Stimulated activated naive B cell treated with anti-CD40 and anti-IgM and Interleukin-4, amounts not matched to agents 10 μg/mL and 1 μg/mL and 100 μg/mL, for 72 hours (primary cell): ENCODE measurements at places on chromosomes 12 and 14.

GRCh38 chr12:52221070-52221781 is 11.8 kb upstream of the KRT7 start:
- DNase-seq, result no peak

DNA sequence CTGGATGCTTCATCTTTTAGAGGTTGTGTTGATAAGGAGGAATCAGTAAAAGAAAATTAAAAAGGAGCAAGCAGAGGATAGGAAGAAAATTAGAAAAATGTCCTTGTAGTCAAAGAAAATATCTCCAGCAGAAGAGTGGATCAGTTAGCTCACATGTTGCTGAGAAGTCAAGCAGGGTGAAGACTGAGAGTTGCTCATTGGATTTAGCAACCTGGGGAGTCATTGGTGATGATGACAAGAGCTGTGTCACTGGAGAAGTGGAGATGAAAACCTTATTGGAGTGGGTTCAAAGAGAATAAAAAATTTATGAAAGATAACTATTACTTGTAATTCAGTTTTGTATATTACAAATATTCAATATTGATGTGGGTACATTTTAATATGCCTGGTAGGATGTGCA is 9.8 kb downstream of the FRMD6 start:
- DNase-seq, result no peak

- DNase-seq, result no peak
These were observed 90.7 kb downstream of the RERG start for GRCh38 chr12:15130541-15130940.

DNA sequence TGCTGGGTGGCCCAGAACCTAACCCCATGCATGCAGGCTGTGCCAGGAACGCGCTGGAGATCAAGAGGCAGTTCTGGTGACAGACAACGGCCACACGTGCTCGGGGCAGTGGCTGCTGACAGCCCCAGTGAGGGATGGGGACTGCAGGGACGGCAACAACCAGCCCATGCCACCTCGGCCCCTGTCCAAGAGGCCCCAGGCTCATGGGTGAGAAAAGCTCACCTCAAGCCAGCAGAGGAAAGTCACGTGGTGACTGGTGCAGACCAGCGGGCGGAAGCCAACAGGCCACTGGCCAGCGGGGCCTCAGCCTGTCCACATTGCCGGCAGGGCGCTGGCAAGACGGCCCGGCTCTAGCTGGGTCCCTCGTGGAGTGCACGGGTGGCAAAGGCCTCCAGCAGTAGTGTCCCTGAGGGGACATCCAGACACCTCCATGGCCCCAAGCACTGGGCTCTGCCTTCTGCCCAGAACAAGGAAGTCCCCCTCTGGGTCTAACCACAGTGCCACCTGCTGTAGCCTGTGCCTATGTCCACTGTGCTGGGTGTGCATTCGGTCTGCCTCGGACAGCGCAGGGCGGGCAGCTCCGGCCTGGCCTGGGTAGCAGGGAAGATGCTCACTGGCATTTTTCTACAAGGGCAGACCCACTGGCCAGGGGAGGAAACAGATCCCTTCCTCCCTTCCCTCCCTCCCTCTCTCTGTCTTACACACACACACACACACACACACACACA is 134.1 kb downstream of the NCOR2 start:
- DNase-seq, result no peak

- DNase-seq, result no peak
These were observed 161.2 kb downstream of the TMTC3 start for GRCh38 chr12:88303335-88303734.

DNA sequence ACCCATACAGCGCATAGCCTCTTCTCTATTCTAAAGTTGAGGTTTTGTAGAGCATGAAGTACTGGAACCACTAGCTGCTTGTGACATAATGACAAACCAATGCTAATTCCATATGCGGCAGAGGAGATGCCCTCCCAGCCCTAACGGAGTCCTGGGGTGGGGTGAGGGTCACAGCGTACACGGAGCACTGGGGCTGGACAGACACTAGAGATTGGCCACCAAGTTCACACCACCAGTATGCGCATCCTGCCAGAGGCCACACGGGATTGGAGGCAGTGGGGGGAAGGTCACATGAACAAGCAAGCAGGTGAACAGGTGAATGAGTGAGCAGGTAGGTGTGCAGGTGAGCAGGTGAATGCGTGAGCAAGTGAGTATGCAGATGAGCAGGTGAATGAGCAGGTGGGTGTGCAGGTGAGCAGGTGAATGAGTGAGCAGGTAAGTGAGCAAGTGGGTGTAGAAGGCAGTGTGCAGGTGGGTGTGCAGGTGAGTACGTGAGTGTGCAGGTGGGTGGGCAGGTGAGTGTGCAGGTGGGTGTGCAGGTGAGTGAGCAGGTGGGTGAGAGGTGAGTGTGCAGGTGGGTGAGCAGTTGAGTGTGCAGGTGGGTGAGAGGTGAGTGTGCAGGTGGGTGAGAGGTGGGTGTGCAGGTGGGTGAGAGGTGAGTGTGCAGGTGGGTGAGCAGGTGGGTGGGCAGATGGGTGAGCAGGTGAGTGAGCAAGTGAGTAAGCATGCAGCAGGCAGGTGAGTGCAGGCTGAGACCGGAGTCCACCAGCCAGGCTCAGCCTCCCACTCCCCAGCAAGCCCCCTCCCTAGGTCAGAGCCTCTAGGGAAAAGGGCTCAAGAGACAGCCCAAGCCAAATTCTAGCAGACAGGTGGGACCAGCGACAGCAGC is 52.7 kb downstream of the CCDC85C start:
- no peak for DNase-seq

GRCh38 chr12:89134213-89134770 is 218.0 kb downstream of the DUSP6 start:
- DNase-seq, result no peak

DNA sequence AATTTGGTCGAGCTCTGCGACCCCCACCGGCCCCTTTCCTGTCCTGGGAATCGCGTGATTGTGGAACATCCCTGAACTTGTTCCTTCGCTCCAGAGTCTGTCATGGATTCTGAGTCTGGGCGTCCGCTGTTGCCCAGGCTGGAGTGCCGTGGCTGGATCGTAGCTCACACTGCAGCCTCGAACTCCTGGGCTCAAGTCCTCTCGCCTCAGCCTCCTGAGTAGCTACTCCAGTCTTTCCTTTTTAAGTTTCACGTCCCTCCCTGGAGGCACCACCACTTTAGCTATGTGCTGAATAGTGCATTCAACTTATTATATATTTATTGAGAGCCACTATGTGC is 698 bp downstream of the ACOT6 start:
- no peak for DNase-seq

GRCh38 chr14:26190646-26191045 is 407.2 kb downstream of the NOVA1 start:
- no peak for DNase-seq

GRCh38 chr14:54650331-54650958 is 83.5 kb downstream of the SAMD4A start:
- no peak for DNase-seq

DNA sequence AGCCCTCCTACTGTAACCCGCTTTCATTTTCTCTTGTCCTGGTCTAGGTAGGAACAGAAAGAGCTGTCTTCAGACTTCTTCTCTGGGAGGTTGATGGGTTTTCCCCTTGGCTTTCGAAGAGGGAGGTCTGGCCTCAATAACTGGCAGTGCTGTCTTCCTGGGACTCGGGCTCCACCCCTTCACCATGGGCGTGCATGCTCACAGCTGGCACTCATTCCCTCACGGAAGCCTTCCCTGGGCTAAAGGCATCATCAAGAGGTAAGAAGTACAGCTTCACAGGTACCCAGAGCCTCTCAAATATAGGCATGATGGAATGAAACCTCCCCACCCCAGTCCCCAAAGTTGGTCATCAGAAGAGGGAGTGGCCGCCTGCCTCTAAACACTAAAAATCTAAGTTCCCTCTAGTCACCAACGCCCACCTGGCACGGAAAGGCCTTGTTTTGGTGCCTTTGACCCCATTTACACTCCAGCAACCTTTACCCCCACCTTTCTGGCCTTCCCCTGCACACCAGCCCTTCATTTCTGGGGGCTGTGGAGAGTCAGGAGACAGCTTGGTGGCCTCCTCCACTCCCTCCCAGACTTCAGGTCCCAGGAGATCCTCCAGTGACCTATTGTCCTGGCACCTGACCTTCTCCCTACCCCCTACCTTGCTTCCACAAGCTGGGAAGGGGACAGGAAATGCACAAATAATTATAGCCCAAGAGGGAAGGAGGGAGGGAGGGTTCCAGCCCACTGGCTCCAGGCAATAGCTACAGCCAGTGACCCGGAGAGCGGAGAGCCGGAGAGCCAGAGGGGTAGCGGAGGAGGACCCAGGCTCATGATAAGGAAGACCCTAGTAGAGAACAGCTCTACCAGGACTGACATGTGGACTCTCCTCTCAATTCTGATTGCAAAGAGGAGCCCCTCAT is 2.8 kb downstream of the RAPGEF3 start:
- peak; percentile 73 for DNase-seq

DNA sequence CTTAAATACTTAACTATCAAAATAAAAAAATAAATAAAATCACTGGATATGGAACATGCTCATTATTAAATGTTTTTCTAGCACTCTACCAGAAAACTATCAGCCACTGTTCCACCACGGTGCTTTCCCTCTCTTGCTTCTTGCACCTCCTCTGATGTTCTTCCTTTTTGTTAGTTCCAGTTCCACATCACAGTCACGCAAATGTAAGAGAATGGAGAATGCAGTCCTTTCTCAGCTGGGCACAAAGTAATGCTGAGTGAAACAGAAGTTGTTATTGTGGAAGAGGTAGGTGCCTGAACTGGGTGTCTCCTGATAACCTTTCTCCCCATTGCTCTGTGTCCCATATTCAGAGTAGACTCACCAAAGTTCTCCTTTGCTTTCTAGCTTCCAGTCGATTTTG is 1116.9 kb upstream of the TMEM132C start:
- DNase-seq, result no peak

GRCh38 chr14:53306267-53306721 is 153.2 kb upstream of the DDHD1 start:
- no peak for DNase-seq

DNA sequence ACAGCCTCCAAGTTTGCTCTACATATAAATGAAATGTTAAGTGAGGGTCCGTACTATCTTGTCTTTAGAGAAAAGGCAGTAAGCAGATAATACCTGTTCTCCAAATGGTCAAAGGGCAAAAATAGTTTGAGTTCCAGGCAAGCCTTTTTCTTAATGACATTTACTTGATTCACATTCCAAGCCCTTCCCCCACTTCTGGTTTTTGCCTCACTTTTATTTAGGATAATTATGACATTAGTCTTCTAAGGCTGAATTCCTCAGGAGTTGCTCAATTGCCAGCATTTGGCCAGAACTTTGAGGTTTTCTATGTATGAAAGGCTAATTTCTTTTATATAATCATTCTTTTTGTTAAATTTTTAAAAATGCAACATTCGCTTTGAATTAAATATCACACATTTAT is 62.5 kb upstream of the DUSP6 start:
- DNase-seq, result no peak

GRCh38 chr12:110431957-110432587 is 18.1 kb downstream of the ARPC3 start:
- DNase-seq, result no peak

- no peak for DNase-seq
These were observed 166.7 kb upstream of the HIF1A start for GRCh38 chr14:61528591-61529021.

DNA sequence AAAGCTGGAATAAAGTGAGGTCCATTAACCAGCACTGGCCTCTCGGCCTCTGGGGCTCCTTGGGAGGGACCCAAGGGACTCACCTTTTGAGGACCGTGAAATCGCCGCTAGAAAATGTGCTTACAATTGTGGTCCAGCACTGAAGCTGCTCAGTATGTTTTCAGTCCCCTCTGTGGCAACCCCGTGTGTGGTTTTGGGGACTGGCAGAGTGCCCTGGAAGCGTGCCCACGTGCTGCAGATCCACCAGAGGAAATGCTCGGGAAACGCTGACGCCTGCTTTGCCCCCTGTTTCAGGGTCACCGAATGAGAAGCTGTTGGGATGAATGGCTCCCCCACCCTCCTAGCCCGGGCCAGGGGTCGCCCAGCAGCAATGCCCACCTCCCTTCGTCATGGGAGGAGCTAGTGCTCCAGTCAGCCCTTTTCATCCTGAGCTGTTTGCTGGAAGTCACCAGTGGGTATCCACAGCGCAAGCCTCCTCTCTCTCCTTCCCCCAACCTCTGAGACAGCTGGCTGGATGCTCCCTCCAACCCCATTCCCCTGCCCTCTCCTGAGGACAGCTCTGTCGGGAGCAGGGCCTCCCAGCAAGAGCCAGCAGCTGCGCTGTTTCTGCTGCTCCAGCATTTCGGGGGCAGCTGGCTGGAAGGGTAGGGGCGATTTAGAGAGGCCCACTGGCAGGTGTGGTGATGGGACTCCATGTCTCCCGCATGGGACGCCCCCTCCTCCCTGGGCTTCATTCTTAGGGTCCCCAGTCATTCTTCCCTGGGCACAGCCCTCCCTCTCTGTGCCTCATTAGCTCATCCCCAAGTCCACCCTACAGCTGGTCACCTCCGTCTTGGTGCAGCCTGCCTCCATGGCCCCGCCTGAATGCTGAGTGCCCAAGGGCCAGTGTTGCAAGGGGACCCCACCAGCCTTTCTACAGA is 33.2 kb upstream of the PPP1R13B start:
- no peak for DNase-seq

GRCh38 chr14:91406982-91407381 is 10.6 kb downstream of the CCDC88C start:
- DNase-seq, result no peak

DNA sequence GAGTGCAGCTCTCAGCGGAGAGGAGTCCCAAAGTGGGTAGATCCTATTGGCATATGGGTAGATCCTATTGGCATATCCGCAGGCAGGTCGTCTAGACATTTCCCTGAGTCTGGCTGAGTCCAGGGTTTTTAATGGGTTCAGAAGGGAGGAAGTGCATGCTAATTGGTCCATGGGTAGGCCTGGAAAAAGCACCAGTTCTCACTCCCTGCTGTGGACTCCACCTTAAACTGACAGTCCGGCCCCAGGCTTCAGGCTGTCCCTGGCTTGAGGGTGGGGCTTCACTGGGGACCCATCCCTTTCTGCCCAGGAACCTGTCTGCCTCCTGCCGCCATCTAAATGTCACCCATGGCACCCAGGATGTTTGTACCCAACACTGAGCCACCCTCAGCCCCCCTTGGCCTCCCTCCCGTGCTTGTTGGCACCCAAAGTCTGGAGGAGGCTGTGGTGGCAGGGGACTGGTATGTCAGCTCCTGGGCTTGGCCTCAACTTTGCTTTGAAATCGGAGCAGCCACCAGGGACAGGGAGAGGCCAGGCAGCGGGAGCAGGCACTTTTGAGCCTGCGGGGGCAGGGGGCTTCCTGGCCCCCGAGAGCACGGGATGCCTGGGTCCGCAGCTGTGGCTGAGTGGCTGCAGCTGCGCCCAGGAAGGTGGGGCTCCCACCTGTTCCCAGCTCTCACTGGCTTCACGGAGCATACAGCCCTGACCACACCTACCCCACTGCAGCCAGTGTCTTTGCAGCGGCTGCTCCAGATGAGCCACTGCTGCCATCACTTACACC is 29.6 kb upstream of the YAF2 start:
- DNase-seq, result no peak

DNA sequence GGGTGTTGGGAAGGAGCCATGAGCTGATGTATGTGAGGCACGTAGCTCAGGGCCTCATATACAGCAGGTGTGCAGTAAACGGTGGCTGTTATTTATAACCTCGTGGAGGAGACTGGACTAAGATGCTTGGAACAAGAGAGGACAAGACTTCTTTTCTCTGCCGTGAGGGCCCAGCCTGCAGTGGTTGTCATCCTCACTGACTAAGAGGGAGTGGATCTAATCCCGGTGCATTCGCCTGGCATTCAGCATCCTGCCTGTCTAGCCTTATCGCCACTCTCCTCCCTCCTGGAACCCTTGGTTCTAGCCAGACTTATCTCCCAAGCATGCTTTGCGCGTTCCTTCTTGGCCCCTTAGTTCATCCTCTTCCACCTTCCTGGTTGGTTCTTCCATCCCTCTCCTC is 3.9 kb downstream of the TSPAN9 start:
- no peak for DNase-seq
